ENCODE measurements at places on chromosomes 6 and 20.

DNA sequence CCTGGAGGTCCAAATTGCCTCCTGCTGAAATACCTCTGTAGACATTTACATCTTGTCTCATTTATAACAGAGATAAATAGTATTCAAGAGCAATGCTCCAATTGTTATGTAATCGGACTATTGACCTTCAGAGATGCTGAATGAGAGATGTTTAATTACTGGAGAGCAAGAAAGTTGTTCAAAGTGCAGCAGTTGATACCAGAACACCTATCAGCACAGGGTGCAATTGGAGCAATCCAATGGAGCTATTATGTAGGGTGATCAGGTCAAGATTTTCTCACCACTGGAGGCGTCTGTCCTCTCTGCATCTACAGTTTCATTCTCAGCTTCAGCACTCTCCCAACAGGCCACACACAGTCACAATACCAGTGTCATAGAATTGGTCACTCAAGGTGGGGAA, 19.5 kb upstream of the TMX4 start:
- DNase-seq = no peak

- DNase-seq = peak; percentile 77
These were observed 21.9 kb downstream of the CD40 start for GRCh38 chr20:46139908-46140482.

DNA sequence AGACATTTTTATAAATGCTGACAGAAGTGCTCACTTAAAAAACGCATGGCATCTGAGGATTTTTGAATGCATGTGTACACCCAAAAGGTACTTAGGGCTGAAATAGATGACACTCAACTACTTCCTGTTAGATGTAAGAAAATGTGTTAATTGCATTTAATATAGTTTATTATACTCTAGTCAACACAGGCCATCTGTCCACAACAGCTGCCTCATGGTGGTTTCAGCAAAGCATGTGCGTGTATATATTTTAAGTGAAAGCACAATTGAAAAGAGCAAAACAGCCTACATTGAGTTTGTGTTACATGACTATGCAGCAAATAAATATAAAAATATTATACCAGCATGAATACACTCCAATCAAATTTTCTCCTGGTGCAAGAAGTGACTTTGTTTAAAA, 1233.0 kb upstream of the EYS start:
- DNase-seq = no peak

DNA sequence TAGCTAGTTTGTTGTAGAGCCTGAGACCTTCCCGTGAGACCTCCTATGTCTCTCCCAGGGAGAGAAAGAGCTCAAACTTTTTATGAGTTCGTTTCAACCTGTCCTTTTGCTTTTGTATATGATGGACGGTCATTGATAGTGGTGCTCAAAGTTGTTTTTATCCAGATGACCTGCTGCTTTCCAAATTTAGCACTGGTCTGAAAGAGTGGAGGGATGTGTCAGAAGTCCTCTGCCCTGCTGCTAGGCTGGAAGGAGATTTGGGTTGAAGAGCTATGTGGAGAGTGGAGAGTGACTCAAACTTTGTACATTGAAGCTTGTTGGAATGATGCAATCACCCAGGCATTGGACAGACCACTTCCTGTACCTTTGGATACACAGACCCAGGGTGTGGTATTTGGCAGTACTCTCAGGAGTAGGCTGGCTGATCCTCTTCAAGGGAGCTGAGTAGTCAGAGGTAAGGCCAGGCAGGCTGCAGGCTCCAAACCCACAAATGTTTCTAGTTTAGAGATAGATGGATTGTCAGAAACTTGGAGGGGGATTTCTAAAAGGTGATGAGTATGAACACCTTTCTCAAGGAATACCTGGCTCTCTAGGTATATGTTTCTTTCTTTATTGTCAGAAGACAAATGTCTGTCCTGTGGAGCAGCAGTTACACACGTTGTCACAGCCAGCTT, 49.4 kb upstream of the RREB1 start:
- no peak for DNase-seq

- peak; percentile 69 for DNase-seq
These were observed 14.3 kb upstream of the CBFA2T2 start for GRCh38 chr20:33475381-33476152.

- no peak for DNase-seq
These were observed 1166.3 kb upstream of the CITED2 start for GRCh38 chr6:140540743-140541142.

DNA sequence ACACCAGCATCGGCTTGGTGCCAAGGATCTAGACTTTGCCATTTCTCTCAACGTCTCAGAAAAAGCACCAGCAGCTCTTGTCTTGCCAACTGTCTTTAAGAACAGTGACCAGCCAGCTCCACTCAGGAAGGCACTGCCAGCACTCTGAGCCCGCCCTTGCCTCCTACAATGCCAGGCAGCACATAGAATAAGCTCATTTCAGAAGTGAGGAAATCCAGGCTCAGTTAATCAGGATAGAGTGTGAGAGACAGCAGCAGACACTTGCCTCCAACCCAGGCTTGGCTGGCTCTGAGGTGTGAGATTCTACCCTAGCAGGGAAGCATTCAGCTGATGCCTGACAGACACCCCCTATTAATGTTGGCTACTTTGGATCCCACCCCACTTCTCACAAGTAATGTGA, 4.3 kb upstream of the SYNDIG1 start:
- no peak for DNase-seq

- DNase-seq = no peak
These were observed 39.0 kb upstream of the PTPN1 start for GRCh38 chr20:50471231-50471630.

GRCh38 chr20:33013701-33014326, 6.3 kb downstream of the BPIFB2 start:
- DNase-seq = no peak

- no peak for DNase-seq
These were observed 19.5 kb downstream of the ADNP start for GRCh38 chr20:50911716-50912115.

DNA sequence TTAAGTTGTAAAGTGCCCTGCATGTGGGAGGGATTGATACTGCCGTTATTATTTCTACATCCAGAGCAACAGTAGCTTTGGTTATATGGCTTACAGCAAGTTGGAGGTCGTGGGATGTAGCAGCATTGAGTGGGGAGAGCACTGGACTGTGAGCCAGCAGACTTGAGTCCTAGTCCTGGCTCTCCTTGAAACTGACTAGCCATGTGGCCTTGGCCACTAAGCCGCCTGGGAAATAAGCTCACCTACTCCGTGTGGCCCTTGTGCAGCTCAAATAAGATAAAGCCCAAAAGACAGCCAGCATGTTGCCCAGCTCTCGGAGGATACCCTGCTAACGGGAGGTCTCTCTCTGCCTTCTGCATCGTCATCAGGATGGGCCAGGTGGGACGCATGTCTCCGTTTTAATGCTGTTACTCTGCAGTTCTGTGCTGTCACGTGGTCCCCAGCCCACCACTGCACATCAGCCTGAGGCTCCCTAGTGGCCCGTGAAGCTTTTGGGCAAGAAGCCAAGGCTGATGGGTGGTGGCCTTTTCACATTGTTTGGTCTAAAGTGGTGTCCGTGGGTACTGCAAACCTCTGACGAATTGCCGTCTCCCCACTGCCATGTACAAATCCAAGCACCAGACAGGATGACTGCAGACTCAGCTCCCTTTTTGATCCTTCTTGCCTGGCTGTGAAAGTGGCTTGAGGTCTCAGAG, 7.9 kb downstream of the EPB41L1 start:
- DNase-seq = no peak

DNA sequence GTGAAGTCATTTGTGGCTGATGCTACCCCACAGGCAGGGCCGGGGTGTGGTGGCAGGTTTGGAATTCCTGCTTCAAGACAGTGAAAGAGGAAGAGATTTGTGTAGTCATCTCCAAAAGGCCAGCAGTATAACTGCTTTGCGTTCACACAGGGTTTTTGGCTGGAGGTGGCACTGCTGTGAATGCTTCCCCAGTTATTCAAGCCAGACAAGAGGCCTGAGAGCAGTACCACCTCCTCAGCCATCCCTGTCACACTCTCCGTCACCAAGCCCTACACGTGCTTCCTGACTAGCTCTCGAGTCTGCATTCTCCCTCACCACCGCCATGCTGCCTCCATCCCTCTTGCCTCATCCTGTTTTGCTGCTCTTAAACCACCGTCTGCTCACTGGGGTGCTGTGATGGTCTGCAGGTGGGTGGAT, 23.9 kb downstream of the ARMC2 start:
- DNase-seq = no peak

DNA sequence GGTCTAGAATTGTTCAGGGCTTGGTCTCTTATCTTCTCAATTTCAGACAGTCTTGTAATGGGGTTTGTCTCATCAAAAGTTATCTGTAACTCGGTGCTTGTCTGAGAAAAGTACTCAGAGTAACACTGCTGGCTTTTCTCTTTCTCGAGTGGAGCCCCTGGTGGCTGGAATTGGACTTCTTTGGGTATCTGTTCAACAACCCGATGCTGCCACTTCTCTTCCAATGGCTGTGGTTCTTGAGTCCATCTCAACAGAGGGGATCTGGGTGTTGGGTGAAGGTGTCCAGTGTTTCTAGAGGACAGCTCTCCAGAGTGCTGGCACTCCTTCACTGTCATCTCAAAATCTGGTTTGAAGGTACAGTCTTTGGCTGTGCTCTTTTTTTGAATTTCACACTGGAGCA, 24.6 kb downstream of the DST start:
- DNase-seq = no peak

DNA sequence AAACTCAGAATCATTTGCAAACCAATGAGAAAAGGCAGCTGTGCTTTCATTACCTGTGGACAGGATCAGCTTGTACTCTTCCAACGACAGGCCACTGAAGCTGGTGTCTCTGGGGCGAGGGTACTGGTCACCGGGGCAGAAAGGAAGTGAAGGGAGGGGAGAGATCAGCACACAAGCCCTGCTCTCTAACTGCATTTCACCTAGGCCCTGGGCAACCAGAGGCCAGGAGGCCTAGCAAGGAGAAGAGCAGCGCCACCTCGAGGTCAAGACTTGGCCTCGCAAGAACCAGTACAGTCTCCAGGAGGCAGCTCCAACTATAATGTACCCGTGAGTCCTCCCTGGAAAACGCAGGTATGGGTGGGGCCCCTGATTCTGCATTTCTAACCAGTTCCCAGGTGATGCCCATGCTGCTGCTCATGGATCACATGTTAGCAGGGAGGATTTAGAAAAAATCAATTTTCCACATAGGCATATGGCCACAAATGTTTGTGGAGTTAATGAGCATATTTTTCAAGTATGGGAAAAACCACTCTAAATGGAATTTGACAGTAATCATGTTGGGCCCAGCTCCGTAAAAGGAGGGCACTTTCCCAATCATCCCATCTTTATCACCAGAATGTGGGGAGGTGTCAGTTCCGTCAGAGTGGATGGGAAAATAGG, 11.0 kb downstream of the UQCC2 start:
- peak; percentile 60 for DNase-seq

- DNase-seq = no peak
These were observed 259.3 kb downstream of the NRN1 start for GRCh38 chr6:5747379-5747778.

DNA sequence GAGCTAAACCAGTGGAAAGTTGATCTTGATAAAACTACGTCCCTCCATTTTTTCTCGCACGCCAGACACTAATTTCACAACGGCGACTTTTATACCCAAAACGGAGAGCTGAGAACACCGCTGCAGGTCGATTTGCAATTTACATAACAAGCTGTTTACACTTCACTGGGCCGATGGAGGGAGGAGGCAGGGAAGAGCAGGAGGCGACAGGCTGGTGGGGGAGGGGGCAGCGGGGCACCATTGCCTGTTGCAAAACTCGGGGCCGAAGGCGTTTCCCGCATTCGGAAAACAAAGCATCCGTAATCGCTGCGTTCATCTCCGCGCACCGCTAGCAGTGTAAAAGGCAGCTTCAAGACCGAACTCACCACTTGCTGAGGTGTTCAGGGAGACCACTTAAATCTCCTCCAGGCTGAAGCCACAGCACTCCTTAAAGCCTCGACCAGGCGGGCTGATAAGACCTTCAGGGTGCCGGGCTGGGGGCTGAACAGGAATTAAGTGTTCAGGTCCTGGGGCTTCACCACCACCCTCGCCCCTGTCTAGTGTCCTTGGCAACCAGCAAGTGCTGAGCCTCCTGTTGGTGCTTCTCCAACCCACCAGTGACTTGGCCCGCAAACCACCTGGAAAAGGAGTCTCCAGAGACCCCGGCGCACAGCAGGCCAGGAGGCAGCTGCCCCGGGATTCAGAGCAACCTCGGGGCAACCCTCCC, 2.0 kb upstream of the FOXC1 start:
- DNase-seq = peak; percentile 51

DNA sequence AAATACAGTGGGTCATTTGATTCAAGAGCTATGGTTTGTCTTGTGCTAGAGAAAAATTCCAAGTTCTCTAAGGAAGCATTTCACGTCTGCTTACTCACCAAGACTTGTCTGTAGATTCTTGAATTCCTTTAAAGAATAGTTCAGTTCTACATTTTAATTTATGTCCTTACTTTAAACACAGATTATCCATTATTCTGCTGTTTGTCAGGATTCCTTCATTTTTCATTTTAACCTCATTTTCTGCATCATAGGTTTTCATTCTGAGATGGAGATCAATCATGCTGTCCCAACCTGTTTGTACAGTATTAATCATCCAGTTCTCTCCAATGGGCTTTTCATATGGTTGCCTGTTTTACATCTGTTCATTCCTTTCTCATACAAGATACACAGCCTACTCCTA, 24.5 kb upstream of the POPDC3 start:
- no peak for DNase-seq

- no peak for DNase-seq
These were observed 5.4 kb downstream of the SERINC3 start for GRCh38 chr20:44516491-44516890.

- DNase-seq = no peak
These were observed 1.2 kb downstream of the VSTM2L start for GRCh38 chr20:37904008-37904642.

- DNase-seq = no peak
These were observed 56.7 kb downstream of the NT5E start for GRCh38 chr6:85506441-85507093.

DNA sequence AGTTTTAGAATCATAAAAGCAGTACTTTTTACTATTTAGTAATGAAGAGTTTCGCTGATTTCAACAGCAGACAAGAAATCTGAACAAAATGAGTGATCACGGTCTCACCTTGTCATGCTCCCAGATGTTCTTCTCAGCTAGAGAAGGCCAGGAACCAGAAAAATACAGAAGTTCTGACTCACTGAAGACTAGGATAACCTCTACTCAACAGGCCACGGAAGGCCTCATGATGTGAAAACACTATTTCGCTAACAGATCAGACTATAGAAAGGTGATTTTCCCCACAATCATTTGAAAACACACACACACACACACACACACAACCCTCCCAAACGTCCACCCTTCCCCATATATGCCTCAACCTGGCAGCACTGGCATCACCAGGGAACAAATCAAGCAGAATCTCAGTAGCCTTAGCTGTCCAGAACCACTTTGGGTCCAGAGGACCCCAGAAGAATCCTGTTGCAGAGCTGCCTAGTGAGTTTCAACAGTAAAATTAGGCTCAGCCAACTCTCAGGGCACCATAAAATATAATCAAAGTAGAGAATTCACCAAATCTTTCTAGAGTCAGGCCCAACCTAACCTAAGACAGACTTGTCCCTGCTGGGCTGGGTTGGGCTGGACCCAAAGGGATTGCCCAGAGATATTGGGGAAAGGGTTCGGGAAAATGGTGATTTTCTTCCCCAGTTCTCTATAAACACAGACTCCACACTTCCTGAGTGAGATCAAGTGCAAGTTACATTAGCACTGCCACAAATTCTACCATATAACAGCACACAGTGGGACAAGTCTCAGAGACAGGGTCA, 7.9 kb downstream of the EXOC2 start:
- DNase-seq = no peak
